GF-D8 (cell line): ENCODE measurements at places on chromosomes 1 and 21.

DNA sequence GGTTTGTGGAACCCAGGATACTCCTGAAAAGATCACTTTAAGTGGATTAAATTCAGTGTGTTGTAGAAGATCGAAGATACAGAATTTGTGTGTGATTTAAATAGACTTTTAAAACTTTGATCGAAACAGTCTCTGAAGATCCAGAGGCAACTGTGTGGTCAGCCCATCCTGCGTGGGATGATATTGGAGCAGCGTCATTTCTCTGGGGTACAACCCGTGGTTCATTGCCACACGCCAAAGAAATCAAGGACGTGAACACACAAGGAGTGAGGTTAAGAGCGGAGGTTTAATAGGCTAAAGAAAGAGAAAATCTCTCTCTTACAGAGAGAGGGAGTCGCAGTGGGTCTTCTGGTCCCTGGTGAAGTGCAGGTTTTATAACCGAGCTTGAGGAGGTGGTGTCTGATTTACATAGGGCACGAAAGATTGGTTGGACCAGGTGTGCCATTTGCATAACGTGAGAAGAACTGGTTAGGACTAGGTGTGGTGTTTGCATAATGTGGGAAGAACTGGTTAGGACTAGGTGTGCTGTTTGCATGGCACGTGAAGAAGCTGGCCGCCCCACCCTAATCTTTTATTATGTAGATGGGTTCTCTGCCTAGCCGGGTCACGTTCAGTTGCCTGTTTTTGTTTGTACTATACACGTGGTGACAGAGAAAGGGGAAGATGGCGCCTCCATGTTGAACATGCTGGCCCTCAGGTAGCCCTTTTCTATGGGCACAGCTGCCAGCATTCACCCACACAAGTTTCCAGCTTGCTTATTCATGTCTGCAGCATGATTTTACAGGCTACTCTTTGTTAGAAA lies 82.3 kb downstream of the ADSS2 start:
- no peak for DNase-seq

DNA sequence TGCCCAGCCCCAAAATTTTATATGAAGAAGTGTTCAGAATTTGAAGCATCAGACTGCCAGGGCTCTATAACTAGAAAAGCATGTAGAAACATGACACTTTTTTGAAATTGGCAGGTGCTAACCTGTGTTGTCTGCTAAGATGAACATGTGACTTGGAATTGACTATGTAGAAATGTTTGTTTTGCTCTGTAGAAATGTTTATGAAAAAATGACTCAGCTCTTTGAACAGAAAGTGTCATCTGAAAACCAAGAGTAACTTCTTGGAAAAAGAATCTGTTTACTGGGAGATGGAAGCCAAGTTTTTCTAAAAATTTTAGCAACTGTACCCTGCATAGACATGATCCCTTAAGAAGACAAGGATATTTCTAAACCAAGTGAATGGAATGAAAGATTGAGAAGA lies 59.2 kb downstream of the LHX9 start:
- DNase-seq: no peak

GRCh38 chr1:205041001-205041715 lies 1.9 kb upstream of the CNTN2 start:
- DNase-seq: no peak

GRCh38 chr1:63408331-63408730 lies 40.9 kb downstream of the ALG6 start:
- no peak for DNase-seq

DNA sequence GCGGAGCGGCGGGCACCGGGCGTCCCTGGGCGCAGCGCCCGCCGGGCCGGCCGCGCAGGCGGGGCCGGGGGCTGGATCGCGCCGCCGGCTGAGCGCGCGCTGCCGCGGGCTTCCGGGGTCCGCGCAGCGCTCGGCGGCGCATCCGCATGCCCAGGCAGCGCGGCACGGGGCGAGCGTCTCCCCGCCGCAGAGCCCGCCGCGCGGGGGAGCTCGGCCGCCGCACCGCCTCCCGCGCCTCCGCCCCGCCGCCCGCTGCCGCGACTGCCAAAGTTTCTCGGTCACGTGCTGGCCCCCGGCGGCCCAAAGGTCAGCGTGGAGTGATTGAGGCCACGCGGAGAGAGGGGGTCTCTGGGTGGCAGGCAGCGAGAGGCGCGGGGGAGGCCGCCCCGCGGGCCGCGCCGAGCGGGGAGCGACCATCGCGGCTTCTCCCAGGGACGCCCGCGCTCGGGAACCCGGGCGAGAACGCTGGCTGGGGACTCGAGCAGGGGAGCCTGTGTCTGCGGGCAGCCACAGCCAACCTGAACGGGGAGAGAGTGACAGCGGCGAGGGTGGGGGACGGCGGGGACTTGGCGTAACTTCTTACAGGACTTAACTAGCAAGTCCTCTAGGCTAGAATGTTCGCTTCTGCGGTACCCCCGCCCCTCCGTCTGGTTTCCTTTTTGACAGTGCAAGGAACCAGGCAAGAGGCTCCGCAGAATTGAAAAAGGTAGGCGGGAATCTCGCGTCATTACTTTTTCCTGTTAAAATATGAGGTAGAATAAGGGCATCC lies at the start of gene ILDR2:
ILDR2 (minus strand) TSS at position 180 of the 769 bp plus-strand sequence. CDS start 272 bp downstream, outside the sequence.
- no peak for DNase-seq

GRCh38 chr1:18256282-18257235 lies 149.0 kb downstream of the IGSF21 start:
- no peak for DNase-seq

DNA sequence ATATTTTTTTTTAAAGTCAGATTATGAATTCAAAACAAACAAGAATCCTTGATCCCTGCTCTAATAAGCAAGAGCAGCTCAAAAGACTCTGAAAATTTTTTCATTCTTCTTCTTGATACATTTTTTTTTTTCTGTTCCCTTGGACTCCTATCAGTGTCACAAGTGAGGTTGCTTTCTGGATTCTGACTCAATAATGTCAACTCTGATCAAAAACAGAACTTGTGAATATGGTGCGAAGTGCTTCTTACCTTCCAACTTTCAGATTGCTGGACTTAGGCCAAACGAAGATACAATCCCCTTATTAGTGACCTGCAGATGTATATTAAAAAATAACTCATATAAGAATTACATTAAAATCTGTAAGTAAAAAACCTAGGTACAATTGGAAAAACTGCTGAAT lies 136.1 kb downstream of the GPATCH2 start:
- DNase-seq: no peak

GRCh38 chr1:235277709-235278108 lies 50.3 kb downstream of the ARID4B start:
- DNase-seq: no peak

- DNase-seq: no peak
Measured at GRCh38 chr1:33429856-33430691, 821 bp downstream of the PHC2 start.

DNA sequence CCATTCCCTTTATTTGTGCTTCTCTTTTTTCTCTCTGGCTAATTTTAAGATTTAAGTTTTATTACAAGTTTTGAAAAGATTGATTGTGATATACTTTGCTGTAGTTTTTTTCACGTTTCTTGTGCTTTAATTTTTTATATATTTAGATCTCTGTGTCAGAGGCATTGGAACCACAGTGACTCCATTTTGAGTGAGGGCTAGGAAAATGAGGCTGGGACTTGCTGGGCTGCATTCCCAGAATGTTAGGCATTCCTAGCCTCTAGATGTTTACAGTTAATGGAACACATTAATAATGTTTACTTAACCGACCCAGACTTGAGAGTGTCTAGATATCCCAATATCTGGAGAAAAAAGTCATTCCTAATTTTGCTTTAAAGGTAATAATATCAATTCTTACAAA lies 939.4 kb downstream of the BRINP3 start:
- no peak for DNase-seq

DNA sequence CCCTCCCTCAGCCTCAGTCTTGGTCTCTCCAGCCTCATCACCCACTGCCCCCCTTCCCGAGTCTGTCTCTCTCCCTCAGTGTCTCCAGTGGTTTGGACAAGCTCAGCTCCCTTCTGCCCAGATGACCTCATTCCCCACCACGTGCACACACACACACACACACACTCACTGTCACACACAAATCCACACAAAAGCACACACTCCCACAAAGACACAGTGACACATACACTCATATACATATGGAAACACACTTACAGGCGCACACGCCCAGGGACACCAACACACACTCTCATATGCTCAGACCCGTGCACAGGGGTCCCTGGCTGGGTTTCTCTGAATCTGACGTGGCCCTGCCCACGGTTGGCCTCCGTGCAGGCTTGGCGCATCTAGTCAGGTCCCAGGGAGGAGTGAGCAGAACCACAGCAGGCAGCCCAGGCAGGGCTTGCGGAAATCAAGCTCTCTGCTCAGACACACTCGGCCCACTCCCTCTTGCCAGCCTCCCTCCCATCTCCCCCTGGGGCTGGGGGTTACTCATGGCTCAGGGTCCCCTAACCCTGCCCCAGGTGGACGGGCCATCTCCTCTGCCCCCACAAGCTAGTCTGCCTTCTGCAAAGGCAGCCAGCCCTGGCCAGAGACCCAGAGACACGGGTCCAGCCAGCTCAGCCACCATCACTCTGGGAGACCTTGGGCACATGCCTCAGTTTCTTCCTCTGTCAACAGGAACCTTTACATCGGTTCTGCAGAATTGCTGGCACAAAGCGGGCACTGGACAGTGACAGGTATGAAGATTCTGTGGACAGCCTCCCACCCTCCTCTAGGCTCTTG lies 38.5 kb upstream of the FAM131C start:
- DNase-seq: no peak

DNA sequence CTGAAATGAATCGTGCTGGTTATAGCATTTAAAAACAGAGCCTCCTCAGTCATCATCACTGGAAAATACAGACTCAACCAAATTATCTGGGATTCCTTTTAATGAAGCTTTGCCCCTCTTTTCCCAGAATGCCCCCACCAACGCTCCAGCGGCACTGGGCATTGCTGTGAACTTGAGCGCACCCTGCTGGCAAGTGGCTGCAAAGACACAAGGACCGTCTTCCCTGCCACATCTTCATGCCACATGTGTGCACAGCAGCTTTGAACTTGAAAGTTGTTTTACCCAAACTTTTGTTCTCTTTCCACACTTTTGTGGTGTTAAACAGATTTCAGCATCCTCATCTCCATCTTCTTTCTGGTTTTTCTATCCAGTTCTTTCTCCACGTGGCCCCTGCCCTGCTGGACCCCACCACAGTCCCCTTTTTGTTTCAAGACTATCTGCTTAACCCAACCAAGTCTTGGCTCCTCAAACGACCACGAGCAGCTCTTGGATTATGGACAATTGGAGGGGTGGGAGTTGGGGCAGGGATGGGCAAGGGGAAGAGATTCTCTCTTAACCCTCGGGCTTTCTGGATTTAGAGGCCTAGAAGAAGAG lies 12.8 kb upstream of the LMX1A start:
- DNase-seq: no peak

GRCh38 chr1:180530501-180530900 lies 28.1 kb upstream of the ACBD6 start:
- DNase-seq: no peak

- no peak for DNase-seq
Measured at GRCh38 chr1:65266476-65266875, 42.9 kb upstream of the DNAJC6 start.

GRCh38 chr1:67687649-67688048 lies 2.6 kb downstream of the GADD45A start:
- peak; percentile 92 for DNase-seq

DNA sequence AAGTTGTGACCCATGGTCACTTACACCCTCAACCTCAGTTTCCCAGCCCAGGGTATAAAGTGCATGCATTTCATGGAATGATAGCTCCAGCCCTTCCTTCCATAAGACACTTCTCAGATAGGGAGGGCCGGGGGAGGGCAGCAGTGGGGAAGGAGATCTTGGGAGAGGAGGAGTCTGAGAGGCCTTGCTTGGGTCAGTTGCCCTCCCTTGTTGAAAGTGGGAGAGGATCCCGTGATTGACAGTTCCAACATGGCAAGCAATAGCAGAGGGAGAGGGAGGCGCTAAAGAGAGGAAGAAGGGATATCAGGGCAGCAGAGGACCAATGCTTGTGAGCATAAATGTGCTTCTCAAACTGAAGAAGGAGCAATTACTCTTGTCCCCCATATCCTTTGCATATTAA lies 244.4 kb downstream of the CHRM3 start:
- no peak for DNase-seq

DNA sequence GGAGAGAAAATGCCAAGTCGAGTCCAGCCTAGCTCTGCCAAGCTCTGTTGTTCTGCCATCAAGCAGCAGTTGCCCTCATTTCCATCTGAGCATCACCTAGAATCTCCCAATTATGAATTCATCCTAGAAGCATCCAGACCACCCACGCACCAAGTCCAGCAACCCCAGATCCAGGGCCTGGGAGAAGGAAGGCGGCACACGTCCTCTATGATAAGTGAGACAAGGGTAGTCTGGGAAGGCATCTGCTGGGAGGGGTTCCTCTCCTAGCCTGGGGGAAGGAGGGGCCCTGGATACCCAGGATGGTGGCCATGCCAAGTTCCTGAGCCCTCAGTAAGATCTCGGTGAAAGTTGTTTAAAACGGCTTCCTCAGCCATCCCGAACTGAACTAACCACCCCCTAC lies 70.7 kb downstream of the VWA5B1 start:
- no peak for DNase-seq

GRCh38 chr1:169487561-169487960 lies 1.8 kb upstream of the SLC19A2 start:
- DNase-seq: no peak

DNA sequence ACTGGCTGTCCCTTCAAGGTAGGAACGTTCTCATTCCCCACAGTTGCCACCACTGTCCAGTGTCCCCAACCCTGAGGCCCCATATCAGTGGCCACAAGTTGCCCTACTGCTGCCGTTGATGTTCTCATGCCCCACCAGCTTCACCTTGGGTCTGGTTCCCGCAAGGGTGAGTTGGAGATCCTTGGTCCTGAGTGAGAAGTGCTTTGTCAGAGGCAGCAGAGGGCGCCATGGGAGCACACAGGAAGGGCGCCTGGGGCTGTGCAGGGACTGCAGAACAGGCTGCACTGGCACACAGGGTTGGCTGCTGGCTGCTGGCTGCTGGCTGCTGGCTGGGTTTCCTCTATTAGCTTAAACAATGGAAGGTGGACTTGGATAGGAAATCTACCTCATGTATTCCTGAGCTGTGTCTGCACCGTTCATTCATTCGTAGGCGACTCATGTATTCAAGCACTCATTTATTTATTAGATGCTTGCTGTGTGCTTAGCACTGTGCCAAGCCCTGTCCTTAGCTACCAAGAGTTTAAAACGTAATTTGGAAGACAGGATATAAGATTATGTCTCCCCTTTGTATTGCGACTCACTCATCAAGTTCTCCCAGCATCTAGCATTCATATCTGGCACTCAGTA lies 2.1 kb upstream of the S100A9 start:
- DNase-seq: peak; percentile 53

DNA sequence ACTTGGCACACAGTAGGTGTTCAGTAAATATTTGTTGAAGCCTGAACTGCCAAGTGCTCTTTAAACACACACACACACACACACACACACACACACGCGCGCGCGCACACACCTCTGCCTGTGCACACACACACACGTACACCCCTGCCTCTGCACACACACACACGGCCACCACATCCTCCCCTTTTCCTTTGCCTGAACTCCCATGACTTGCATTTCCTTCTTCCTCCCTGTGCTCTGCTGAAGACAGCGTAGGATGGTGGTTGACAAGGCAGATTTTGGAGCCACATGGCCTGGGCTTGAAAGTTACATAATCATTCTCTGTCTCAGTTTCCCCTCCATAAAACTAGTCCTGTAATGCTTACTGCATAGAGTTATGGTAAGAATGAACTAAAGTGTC lies 712.3 kb downstream of the PTPRU start:
- DNase-seq: no peak

GRCh38 chr1:207021876-207022596 lies 10.5 kb downstream of the C1orf116 start:
- DNase-seq: no peak

GRCh38 chr1:91075233-91076135 lies 53.6 kb upstream of the ZNF644 start:
- DNase-seq: no peak

GRCh38 chr1:219917281-219917680 lies 11.1 kb downstream of the SLC30A10 start:
- DNase-seq: no peak
